ENCODE measurements at places on chromosomes 3 and 15.

- DNase-seq: no peak
These were observed 277.5 kb upstream of the RGMA start for GRCh38 chr15:93366387-93367100.

DNA sequence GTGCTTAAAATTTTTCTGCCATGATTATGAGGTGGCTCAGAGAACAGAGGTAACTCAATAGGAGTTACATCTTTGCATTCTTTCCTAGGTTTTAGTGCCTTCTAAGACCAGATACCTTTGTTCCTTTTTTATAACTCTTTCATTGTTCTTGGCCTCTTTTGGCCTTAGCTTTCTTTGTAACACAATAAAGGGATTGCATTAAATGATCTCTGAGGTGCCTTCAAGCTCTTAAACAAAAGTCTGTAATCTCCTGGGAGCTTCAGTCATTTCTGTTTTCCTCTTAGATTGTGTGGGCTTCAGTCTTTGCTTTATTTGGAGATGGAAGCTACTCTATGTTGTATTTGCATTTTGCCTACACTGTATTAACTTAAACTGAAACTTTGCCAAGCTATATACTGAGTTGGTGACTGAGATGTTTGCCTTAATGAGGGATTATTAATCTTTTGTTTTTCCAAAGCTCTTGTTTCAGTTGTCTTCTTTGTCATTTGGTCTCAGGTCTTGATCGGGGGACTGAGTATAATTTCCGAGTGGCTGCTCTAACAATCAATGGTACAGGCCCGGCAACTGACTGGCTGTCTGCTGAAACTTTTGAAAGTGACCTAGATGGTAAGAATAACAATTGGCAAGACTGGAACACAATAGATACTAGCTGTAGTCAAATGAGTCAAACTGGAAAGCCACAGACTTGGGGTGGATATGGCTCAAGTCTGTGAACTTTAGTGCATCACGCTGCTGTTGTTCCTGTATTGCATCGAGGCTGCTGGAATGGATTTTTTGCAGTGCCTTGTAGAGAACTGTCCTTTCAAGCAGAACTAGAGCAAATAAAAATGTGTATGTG lies 110.3 kb downstream of the HCN4 start:
- DNase-seq: no peak

DNA sequence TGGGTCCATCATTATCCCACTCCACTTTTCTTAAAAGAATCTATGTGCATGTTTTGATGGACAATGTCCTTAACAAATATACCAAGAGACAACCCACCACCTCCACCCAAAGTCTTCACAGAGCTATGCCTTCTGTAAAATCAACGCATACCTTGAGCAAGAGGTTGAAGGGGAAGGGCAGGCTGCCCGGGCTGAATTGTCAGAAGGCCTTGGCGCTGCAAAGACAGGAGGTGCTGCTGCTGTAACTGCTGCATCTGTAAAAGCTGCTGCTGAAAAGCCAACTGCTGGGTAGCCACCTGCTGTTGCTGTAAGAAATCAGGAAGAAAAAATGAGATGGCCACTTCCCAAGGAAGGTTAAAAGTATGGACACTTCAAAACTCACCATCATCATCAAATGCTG lies 536.7 kb downstream of the FOXP1 start:
- DNase-seq: no peak

- no peak for DNase-seq
These were observed 36.9 kb upstream of the FRMD4B start for GRCh38 chr3:69422751-69423150.

DNA sequence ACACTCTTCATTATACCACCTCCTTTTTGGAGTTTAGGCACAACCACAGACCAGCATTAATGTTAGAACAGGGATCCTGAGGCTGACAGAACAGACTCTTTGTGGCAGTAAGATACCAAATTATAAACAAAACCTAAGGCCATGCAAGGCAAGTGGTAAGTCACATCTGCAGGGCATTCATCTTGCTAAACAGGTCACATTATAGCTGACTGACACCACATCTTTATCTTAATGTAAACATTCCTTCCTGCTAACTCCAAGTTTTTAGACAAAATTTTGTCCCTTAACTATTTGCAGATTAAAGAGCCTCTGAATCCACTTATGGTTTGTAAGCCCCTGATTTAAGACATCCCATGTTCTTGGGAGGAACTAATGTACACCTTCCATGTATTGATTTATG lies 500.6 kb downstream of the PYDC2 start:
- DNase-seq: no peak
